Liver (tissue), 10 donors: ENCODE measurements at places on chromosomes 2 and 18. TPM values are rescaled to one million over a fixed set of nuclear protein-coding genes. Genes with fewer than 3 reads are reported as not detected.
A peak's percentile ranks its signal among the peaks of the same experiment; 100 is the strongest.

The MC4R gene
- not detected for total RNA-seq

The ALPP gene
- total RNA-seq, result not detected

DNA sequence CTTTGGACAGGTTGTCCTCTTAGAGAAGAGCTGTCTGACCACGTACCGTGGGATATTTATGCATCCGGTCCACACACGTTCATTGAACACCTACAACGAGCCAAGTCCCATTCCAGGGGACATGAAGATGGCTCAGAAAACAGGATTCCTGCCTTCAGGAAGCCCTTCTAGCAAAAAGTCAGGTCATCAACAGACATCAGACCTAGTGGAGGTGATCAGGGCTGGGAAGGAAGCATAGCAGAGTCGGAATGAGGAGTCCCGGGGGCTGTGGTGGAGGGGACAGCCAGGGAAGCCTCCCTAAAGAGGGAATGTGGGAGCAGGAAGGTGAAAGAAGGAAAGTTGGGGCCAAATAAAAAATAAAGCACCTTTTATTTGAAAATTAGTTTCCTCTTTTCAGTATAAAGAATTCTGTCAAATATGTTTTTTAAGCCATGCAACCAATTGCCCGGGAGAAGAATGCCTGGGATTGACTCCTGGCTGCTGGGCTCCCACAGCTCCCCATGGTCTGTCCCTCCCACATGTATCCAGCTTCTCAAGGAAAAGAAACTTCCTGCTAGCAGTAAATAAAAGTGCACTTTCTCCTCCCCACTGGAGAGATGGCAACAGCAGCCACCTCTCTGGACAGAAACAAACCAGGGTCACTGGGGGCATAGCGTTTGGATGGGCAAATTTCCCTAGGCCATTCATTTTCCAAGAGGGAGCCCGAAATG, 144.8 kb downstream of the SMAD7 start:
- H3K27ac ChIP-seq, result no peak overlapping the region
- H3K4me3 ChIP-seq, result no peak overlapping the region
- DNase-seq, result no peak
- H3K36me3 ChIP-seq, result peaks cover 8% of the 10 kb centered on the region
- H3K27me3 ChIP-seq, result no peaks in the 10 kb centered on the region

The ANKRD44 gene
- 18.2 TPM for total RNA-seq

- no peaks in the 10 kb centered on the region for H3K27me3 ChIP-seq
- H3K4me3 ChIP-seq, result no peak overlapping the region
- H3K4me1 ChIP-seq, result no peaks in the 10 kb centered on the region
- peaks cover 5% of the 10 kb centered on the region for H3K36me3 ChIP-seq
- no peak for DNase-seq
These were observed 49.7 kb downstream of the STAT1 start for GRCh38 chr2:190964170-190964795.

DNA sequence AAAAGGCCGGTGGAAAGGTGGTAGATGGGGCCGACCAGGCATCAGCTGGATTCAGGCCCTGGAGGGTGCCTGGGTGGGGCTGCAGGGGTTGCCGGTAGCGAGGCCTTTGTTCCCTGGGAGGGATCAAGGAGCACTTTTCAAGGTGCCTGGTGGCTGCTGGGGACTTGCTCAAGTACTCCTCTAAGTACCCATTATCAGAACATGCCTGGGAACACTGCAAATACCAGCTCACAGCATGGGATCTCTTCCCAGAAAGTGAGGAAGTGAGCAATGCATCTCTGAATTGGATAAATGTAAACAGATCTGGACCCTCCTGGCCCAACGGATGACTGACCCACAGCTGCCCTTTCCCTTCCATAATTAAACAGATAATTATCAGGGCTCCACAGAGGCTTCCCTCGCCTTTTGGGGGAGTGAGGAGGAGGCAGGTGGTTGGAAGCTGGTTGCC, 210.5 kb downstream of the SH3RF3 start:
- no peaks in the 10 kb centered on the region for H3K27me3 ChIP-seq
- no peaks in the 10 kb centered on the region for H3K36me3 ChIP-seq
- H3K4me3 ChIP-seq, result no peak overlapping the region
- no peaks in the 10 kb centered on the region for H3K4me1 ChIP-seq

GRCh38 chr2:128315829-128316776, 2.6 kb downstream of the HS6ST1 start:
- DNase-seq, result peak; percentile 33
- no peak overlapping the region for H3K27ac ChIP-seq
- no peaks in the 10 kb centered on the region for H3K27me3 ChIP-seq
- H3K36me3 ChIP-seq, result no peaks in the 10 kb centered on the region

The CGREF1 gene
- 0.98 TPM for total RNA-seq

GRCh38 chr2:120642646-120643045, 93.0 kb upstream of the GLI2 start:
- no peaks in the 10 kb centered on the region for H3K27me3 ChIP-seq
- no peak overlapping the region for H3K27ac ChIP-seq
- no peaks in the 10 kb centered on the region for H3K36me3 ChIP-seq
- H3K4me1 ChIP-seq, result no peaks in the 10 kb centered on the region
- no peak for DNase-seq
- H3K4me3 ChIP-seq, result no peak overlapping the region

- H3K4me1 ChIP-seq, result no peaks in the 10 kb centered on the region
- H3K36me3 ChIP-seq, result no peaks in the 10 kb centered on the region
- H3K27ac ChIP-seq, result no peak overlapping the region
- H3K27me3 ChIP-seq, result no peaks in the 10 kb centered on the region
- H3K4me3 ChIP-seq, result no peak overlapping the region
- DNase-seq, result no peak
These were observed 1639.1 kb downstream of the SUCLG1 start for GRCh38 chr2:82819951-82820350.

DNA sequence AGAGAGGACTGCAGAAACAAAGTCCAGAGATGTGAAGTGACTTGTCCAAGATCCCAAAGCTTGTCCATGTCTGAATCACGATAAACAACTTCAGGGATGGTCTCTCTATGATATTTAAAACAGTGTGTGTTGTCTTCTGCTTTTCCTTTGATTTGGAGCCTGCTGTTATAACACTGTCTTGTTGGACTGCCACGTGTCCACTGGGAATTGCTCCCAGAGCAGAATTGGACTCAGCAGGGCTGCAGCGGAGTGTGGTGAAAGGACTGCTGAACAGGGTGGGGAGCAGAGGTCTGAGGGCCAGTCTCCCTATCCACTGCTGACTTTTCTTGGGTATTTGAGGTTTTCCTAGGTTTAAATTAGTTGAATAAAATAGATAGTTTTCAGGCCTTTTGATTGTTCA, 68.3 kb downstream of the IL1R2 start:
- no peaks in the 10 kb centered on the region for H3K36me3 ChIP-seq
- no peaks in the 10 kb centered on the region for H3K27me3 ChIP-seq
- H3K27ac ChIP-seq, result peak overlapping the region; percentile 75
- no peak overlapping the region for H3K4me3 ChIP-seq
- no peak for DNase-seq

GRCh38 chr2:38154395-38154794, 78.4 kb upstream of the CYP1B1 start:
- H3K27ac ChIP-seq, result no peak overlapping the region
- H3K4me1 ChIP-seq, result no peaks in the 10 kb centered on the region
- no peaks in the 10 kb centered on the region for H3K27me3 ChIP-seq
- H3K36me3 ChIP-seq, result no peaks in the 10 kb centered on the region

The VWA3B gene
- not detected for total RNA-seq

- no peak overlapping the region for H3K27ac ChIP-seq
- no peaks in the 10 kb centered on the region for H3K4me1 ChIP-seq
- H3K4me3 ChIP-seq, result no peak overlapping the region
- H3K27me3 ChIP-seq, result no peaks in the 10 kb centered on the region
- DNase-seq, result no peak
These were observed 11.1 kb downstream of the CLUL1 start for GRCh38 chr18:607930-608329.

The ALLC gene
- total RNA-seq, result 0.14 TPM
